ENCODE measurements at places on chromosomes 12 and 14.

DNA sequence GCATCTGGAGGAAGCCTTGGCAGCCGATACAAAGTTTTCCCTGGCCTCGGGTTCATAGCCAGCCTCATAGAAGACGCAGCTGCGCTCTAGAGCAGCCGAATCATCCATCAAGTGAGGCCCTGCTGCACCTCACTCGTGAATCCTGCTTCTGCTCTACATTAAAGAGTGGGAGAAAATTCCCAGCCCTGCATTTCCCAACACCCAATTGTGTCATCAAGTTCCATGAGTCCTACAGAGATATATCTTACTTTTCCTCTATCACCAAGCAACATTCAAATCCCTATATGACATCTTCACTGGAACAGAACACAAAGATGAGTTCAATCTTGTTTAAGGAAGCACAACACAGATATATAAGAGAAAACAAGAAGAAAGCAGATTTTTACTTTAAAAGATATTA is 139.3 kb downstream of the TTC7B start:
- DNase-seq, result no peak

DNA sequence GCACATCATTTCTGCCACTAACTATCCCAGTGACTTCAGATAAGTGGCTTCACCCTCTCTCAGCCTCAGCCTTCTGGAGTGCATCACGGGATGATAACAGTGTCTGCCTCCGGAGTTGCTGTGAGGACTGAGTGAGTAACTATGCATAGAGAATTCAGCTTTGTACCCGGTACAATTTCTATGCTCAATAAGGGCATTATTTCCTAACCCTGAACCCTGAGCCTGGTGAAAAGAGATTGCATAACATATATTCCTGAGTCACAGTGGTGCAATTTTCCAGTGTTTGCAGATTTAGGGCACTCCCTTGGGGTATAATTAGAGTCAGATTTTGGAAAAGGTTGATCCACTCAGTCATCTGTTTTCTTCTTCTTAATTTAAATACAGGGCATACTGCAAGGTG is 181.1 kb downstream of the PTPN11 start:
- no peak for DNase-seq

GRCh38 chr14:61329478-61330051 is 8.2 kb downstream of the PRKCH start:
- no peak for DNase-seq

- DNase-seq, result no peak
Observed at GRCh38 chr12:22538311-22538710, 6.0 kb downstream of the C2CD5 start.

GRCh38 chr12:5473076-5473782 is 41.3 kb downstream of the NTF3 start:
- DNase-seq, result no peak

- DNase-seq, result no peak
Observed at GRCh38 chr12:50157259-50157658, 9.9 kb downstream of the CERS5 start.

DNA sequence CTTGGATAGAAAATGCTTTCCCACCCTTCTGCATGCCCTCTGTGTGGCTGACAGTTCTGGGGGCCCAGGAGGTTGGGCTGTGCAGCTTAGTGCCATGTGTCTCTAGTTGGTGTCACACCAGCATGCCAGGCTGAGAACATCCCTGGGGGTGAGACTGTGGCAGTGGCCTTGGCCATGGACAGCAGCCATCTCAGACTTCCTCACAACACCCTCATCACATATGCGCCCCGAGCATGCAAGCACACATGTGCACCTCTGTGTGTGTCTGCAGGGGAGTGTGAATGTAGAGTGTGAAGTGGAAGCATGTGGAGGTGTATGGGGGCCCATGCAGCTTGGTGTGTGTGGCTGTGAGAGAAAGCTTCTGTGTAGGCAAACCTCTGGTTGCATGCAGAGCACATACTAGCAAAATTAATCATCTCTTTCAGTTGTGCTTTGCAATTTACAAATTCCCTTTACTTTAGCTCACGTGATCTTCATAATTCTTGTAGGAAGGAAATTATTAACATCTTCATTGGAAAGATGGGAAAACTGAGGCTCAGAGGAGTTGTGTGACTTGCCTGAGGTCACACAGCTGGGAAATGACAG is 8.4 kb downstream of the ASIC1 start:
- DNase-seq, result no peak

DNA sequence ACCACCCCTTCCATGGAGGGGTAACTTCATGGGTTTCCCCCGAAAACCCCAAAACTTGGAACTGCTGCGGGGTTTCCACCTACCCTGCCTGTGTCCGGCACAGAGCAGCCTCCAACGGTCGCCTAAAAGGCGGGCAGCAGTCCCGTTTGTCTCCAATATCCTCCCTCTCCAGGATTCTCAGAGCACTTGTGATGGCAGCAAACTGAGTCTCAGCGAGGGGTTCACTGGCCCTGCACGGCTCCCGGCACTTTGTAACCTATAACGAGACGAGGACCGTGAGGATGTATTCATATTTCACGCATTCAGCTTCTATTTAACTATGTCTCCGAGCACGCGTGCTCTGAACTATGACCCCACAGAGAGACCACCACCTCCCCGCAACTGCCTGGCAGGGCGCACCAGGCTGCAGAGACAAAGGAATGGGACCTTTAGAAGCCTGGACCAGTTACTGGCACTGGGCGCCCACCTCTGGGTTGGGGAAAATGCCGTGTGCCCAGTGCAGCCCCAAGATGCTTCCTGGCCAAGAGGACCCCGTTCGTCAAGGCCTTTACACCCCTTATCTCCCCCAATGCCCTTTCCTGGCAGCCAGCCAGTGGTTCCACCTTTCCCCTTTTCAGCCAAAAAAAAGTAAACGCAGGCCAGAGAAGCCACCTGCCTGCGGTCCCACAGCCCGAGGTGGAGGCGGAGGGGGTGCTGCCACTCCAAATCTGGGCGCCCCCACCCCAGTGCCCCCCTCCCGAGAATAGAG is 173.1 kb upstream of the RTL1 start:
- DNase-seq, result no peak

- DNase-seq, result no peak
Observed at GRCh38 chr12:4353785-4354208, 25.7 kb downstream of the FGF23 start.

DNA sequence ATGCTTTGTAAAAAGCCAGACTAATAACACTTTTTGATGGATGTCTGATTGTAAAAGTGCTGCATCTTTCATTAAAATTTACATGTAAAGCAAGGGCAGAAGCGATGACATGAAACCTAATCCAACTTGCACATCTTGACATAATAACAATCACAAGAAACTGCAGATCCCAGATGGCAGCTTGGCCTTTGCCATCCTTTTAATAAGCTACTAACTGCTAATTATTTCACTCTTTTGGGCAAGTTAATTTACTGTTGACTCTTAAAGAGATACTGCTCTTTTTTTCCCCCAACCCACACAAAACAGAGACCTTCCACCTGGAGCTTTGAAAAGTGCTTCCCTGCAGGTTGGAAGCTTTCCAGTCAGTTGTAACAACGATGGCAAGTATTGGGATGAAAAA is 137.5 kb downstream of the NRXN3 start:
- DNase-seq, result no peak

DNA sequence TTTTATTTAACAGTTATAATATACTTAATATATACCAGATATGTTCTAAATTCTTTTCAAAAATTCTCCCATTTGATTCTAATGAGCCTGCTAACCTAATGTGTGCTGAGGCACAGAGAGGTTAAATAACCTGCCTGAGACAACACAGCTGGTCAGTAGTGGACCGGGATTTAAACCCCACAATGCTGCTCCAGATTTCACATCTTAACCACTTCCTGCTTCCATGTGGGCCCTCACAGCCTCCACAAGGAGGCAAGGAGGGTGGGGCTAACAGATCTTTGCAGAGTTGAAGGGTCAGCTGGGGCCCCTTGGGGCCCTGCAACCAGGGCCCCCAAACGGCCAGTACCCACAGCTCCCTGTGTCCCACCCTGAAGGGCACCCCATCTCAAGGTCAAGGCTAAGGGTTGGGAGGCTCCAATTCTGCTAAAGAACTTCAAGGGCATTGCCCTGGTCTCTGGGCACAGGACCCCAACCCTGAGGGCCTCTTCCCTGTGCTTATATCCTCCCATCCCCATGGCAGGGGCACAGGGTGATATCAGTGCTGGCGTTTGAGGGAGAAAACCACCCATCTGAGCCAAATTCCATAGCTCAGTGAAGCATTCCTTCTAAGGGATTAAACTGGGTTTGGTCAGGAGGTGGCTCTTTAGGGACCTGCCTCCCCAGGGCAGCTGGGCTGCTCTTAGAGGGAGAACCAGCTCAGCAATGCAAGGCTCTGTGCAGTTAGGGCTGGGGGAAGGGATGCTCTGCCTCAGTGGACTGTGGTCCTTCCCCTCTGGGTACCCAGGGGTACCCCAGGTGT is 2.2 kb downstream of the KRT80 start:
- no peak for DNase-seq

GRCh38 chr12:112285600-112286401 is 96.4 kb downstream of the HECTD4 start:
- no peak for DNase-seq

DNA sequence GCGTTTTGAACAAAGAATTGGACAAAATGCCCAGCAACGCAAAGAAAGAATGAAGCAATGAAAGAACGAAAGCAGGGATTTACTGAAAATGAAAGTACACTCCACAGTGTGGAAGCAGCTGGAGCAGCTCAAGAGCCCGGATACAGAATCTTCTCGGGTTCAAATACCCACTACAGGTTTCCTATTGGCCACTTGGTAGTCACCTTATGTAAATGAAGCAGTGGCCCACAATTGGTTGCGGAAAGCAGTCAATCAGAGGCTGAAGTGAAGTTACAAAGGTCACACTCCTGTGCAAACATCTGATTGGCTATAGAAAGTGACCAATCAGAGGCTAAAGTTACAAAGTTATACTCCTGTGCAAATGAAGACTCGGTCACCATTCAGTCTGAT is 15.0 kb upstream of the PPP1R13B start:
- no peak for DNase-seq

DNA sequence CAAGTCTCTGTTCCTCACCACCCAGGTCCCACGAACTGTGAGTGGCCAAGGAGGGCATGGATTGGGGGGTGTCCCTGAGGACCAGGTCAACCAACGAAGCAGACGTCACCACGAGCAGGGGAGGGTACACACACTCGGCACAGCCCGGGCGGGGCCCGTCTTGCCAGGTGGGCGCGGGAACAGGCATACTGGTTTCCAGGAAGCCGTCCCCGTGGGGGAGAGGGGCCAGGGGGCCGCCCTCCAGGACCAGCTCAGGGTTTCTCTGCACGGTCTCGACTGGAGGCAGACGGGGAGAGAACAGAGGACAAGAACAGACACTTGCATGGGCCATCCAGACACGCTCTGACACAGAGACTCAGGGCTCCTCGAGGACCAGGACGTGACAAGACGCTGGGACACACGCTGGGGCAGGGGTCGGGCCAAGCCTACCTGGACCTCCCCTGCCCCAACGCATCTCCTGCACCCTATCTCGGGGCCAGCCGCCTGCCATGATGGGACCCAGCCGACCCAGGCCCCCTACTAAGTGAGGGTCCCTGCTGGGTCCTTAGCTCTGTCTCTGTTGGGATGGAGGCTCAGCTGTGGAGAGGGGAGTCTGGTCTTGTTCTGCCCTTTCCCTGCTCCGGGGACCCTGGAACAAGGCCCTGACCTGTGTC is 11.3 kb downstream of the ARL6IP4 start:
- DNase-seq, result no peak

GRCh38 chr14:47284283-47284682 is 391.1 kb downstream of the MDGA2 start:
- DNase-seq, result no peak

GRCh38 chr12:130222519-130223218 is 60.4 kb downstream of the FZD10 start:
- no peak for DNase-seq

DNA sequence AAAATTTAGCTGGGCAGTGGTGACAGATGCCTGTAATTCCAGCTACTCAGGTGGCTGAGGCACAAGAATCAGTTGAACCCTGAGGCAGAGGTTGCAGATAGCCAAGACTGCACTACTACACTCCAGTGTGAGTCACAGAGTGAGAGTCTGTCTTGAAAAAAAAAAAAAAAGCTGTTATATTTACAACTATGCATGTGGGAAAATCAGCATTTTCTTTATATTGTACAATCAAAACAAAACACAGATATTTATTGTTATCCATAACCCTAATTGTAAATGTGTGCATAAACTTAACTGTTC is 12.5 kb downstream of the C1R start:
- peak; percentile 23 for DNase-seq

DNA sequence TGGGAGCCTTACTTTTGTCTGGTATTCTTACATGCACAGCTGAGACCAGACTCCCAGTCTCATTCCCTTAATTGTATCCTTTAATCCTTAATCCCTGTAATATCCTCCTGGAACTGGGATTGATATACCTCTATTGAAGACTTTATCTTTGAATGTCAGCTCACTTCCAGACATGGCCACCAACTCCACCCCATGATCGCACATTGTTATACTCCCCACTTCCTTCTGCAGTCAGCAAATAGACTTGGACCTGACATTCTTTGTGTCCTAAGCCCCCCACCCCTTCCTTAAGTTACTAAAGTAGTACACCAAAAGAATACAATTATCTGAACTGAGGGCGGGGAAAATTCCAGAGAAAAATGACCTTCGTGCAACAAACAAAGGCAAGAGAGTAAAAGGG is 8.6 kb upstream of the OSBPL8 start:
- DNase-seq, result no peak

GRCh38 chr12:1933342-1934051 is 15.0 kb upstream of the CACNA2D4 start:
- peak; percentile 36 for DNase-seq

DNA sequence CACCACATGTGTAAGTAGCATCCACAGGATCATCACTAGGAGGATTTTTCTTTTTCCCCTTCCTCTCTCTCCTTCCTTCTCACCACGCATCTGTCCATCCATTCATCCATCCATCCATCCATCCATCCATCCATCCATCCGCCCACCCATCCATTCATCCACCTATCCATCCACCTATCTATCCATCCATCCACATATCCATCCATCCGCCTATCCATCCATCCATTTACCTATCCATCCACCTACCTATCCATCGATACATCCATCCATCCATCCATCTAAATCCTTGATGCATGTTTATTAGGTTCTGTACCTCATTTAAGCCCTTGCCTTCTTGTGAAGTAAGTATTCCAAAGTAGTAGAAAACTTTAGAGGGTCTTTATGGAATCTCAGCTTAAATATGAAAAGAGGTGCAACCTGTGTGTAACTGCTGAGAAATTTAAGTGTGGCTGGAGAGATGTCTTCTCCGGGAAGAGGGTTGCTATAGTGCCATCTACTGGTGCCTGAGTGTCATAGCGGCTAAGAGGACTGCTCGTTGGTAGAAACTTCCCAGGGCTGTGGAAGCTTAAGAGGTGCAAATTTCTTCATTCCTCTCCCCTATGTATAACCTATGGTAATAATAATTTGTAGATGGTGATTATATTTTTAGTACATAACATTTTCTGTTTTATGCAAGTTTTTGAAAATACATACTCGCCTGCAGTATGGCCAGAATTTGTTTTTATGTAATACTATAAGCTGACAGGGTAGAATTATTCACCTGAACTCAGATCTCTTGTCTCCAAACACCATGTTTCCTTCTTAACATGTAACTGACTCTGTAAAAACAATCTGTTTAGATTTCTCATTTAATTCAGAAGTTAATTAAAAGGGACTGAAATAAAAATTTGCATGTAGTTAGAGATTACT is 46.0 kb downstream of the MYO1H start:
- DNase-seq, result peak; percentile 16

- DNase-seq, result no peak
Observed at GRCh38 chr12:119180380-119181040, 1.8 kb downstream of the HSPB8 start.

Data from AG04450 (cell line).